ENCODE measurements at places on chromosomes 1 and 21.

GRCh38 chr1:73953186-73953585 is 244.8 kb downstream of the LRRIQ3 start:
- DNase-seq: no peak

DNA sequence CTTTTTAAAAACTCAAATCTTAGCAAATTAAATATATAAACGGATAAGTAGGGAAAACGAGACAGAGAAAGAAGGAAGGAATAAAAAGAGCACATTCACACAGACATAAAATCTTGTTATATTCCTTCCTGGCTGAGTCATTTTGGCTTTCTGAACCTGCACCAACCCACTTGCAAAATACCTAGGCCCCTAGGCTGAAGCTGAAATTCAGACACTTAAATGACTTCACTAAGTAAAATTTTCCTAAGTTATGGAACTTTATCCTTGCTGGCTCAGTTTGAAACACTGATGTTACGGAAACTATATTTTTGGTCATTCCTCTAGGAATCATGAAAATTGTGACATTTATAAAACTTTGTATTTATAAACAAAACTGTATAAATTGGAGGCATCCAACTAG is 462.8 kb upstream of the NFIA start:
- no peak for DNase-seq

DNA sequence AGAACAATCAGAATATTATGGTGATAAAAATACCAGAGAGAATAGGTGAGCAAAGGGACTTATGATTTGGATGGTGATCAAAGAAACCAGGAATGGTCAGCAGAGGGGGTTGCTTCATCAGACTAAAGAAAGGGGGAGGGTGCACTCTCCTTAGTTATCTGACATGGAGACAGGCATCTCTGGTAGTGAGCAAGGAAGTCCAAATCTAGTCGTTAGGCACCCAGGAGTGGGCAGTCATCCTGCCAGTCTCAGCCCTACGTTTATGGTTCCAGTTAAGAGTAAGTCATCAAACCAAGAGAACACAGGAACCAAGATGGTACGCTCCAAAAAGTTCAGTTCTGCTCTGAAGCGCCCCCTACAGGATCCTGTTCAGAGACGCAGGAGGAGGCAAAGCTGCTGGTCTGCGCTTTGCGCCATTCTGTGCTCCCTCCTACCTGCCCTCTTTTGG is 28.6 kb downstream of the EBNA1BP2 start:
- no peak for DNase-seq

DNA sequence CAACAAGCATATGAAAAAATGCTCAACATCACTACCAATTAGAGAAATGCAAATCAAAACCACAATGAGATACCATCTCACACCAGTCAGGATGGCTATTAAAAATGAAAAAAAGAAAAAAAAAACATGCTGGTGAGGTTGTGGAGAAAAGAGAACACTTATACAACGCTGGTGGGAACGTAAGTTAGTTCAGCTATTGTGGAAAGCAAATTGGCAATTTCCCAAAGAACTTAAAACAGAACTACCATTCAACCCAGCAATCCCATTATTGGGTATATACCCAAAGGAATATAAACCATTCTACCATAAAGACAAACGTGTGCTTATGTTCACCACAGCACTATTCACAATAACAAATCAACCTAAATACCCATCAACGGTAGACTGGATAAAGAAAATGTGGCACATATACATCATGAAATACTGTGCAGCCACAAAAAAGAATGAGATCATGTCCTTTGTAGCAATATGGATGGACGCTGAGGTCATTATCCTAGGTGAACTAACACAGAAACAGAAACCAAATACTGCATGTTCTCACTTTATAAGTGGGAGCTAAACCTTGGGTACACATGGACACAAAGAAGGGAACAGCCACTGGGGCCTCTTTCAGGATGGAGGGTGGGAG is 49.5 kb downstream of the LYST start:
- DNase-seq: no peak

- DNase-seq: no peak
Observed at GRCh38 chr1:2231532-2232254, 3.6 kb downstream of the SKI start.

GRCh38 chr1:47915677-47916353 is 81.4 kb downstream of the TRABD2B start:
- DNase-seq: no peak
